Esophagus squamous epithelium (tissue), 5 donors: ENCODE measurements at places on chromosomes 4 and X. TPM values are rescaled to one million over a fixed set of nuclear protein-coding genes. Genes with fewer than 3 reads are reported as not detected.

The KIF4A gene
- 11.0 TPM for total RNA-seq

The KLHL4 gene
- total RNA-seq, result 0.95 TPM

GRCh38 chrX:68982476-68982875, 153.7 kb downstream of the EFNB1 start:
- H3K27me3 ChIP-seq, result no peaks in the 10 kb centered on the region
- no peaks in the 10 kb centered on the region for H3K36me3 ChIP-seq
- H3K4me1 ChIP-seq, result no peaks in the 10 kb centered on the region
- H3K27ac ChIP-seq, result no peak overlapping the region
- no peak overlapping the region for H3K4me3 ChIP-seq

DNA sequence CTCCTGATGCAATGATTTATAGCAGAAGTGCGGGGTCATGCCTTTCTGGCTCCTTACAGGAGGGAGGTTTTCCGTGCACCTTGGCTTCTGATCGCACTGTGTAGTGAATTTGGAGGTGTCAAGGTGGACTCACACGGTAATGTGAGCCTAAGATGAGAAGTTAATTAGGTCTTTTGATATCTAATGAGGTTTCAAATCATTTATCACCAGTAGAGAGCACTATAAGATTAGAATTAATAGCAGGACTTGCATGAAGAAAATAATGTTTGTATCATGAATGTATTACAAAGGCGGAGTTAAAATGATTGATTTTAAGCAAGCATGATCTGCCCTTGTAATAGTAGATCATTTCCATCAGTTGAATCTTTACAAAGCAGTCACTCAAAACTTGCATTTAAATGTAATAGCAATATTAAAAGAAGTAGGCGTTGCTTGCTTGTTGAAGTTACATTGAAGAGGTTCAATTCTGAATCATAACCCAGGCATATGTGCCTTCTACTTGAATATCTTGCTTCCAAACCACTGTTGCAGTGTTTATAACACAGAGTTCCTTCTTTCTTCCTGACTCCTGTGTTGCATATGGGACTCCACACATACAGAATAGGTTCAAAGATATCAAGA, 152.1 kb downstream of the FMR1NB start:
- H3K36me3 ChIP-seq, result no peaks in the 10 kb centered on the region
- no peak overlapping the region for H3K4me3 ChIP-seq
- no peaks in the 10 kb centered on the region for H3K27me3 ChIP-seq
- no peaks in the 10 kb centered on the region for H3K4me1 ChIP-seq
